ENCODE measurements at places on chromosomes 13 and 19.

DNA sequence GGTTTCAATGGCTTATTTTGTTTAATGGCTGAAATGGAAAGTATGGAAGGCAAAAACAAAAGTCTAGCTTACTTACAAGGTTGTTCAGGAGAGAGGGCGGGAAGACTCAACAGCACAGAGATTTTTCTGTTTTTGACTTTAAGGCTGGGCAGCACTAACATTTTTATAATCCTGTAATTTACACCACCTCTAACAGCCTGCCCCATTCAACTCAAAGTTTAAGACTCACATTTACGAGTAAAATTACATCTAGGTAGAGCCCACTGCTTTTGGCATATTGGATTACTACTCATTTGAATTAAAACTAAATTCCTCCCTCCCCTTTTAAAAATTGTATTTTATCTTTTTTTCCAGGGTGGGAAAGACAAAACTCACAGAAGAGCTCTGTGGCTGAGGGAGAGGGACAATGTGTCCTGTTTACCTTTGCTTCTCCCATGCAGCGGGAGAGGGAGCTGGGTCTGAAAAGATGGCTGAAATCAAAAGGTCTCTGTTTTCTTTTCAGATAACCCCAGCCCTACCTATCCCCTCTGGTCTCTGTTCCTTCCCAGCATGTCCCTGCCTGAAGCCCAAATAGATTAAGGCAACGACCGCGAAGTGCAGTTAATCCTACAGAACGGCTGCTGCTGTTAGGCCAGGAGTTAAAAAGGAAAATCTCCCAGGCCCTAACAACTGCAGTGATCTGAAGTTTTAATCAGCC, 6.6 kb downstream of the EFNB2 start:
- DNase-seq, result no peak

- no peak for DNase-seq
Observed at GRCh38 chr19:50368649-50369570, 3.5 kb upstream of the NAPSA start.

GRCh38 chr19:33675501-33676124, 53.9 kb downstream of the CHST8 start:
- DNase-seq, result no peak

GRCh38 chr13:104843401-104843800, 1692.1 kb downstream of the EFNB2 start:
- no peak for DNase-seq

GRCh38 chr19:54191011-54191810, at the start of gene TSEN34:
Gene TSEN34 (plus strand): TSS chr19:54191308. CDS start chr19:54191365, 57 bp downstream.
- DNase-seq, result no peak

- DNase-seq, result no peak
Observed at GRCh38 chr13:18944501-18945068, 237.0 kb downstream of the TUBA3C start.

GRCh38 chr13:50387051-50387581, 371.9 kb downstream of the KCNRG start:
- no peak for DNase-seq

GRCh38 chr13:113754691-113755090, 4.3 kb upstream of the TMEM255B start:
- DNase-seq, result no peak

GRCh38 chr19:50729894-50730293, 6.7 kb downstream of the CLEC11A start:
- no peak for DNase-seq

DNA sequence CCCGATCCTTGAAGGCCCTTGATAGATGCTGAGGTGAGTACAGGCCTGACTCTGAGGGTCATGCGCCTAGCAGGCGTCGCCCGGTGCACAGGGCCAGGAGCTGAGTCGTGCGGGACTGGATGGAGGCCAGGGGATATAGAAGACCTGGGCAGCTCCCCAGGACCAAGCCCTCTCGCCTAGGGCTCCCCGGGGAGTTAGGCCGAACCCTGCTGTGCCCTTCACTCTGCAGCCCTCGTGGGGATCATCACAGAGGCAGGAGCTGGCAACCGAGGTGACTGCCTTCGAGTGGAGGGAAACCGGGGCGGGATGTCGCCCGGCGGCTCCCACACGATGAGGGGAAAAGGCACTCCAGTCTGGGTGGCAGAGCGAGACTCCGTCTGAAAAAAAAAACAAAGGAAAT, 11.7 kb downstream of the CSNK1G2 start:
- no peak for DNase-seq

- no peak for DNase-seq
Observed at GRCh38 chr13:82867284-82867683, 1015.0 kb downstream of the SLITRK1 start.
